ENCODE measurements at places on chromosomes 4 and X.

DNA sequence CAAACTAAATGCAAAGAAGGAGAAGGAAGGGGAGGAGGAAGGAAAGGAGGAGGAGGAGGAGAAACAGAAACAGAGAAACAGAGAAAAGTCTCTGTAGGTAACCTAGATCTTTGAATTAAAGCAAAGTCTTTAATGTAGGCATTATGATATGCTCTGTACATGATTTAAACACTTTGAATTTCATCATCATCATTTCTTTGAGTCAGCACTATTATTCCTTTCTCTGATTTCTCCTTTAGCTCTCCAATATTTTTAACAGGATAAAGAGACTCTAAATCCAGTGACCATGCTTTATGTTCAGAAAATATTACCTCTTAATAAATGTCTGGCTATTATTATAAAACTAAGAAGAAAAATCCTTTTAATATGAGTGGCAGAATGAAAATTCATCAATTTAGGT is 124.3 kb downstream of the ANTXR2 start:
- DNase-seq, result no peak

DNA sequence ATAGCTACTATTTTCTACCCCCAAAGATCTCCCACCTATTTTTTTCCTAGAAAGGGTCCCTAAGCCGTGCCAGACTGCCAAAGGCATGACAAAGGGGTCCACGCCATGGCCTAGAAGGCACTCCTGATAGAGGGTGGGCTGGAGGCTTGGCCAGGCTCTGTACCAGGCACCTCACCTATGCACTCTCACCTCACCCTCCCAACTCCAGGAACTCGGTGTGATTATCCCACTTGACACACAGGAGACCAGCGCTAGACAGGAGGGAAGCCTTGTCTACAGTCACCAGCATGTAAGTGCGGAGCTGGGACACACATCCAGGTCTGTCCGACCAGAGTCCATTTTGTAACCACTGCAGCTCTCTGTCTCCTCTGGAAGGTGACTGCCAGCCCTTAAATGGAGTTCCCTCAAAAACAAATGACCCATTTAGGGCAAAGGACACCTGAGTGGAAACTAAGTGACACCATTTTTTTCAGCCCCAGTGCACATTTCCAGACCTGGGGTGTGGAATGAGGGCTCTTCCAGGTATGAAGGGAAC is 106.4 kb downstream of the RTL5 start:
- DNase-seq, result no peak

- no peak for DNase-seq
Measured at GRCh38 chrX:131752493-131753198, 208.8 kb downstream of the OR13H1 start.

DNA sequence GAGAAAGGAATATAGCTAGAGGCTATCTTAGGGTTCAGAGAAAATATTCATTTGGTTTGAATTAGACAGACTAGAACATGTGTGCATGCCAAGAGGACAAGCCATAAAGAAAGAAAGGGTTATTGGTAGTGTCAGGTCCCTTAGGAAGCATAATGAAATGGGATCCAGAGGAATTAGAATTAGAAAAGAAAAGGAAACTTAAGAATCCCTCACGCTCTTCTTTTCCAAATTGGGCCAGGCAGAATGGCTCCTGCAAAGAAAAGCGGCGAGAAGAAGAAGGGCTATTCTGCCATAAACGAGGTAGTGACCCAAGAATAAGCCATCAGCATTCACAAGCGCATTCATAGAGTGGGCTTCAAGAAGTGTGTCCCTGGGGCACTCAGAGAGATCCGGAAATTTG is 4.9 kb upstream of the ABCG2 start:
- DNase-seq, result no peak

DNA sequence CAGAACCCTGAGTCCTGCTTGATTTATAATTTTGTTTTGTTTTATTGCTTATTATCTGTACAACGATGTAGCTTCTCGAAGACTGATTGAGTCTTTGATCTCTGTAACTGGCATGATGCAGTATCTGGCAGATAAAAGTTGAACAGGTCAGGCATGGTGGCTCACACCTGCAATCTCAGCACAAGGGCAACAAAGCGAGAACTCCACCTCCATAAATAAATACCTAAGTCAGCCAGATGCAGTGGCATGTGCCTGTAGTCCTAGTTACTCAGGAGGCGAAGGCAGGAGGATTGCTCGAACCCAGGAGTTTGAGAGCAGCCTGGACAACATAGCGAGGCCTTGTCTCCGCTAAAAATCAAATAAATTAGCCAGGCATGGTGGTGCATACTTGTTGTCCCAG is 15.7 kb upstream of the WDR19 start:
- no peak for DNase-seq

DNA sequence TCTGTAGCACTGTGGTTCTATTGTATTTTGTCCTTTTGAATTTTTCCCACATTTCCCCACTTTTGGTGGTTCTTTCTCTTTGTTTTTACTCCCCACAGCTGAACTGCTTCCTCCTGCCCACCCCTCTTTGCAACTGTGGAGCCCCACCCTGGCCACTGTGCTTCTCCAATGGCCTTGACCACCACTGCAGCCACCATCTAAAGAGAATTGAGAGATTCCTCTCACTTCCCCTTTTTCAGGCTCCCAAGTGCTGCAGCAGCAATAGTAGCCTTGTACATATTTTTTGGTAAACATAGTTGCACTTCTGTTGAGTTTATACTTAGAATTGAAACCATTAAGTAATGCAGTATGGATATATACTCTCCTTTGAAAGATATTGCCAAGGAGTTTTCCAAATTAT is 51.3 kb upstream of the FRMPD3 start:
- DNase-seq, result no peak

DNA sequence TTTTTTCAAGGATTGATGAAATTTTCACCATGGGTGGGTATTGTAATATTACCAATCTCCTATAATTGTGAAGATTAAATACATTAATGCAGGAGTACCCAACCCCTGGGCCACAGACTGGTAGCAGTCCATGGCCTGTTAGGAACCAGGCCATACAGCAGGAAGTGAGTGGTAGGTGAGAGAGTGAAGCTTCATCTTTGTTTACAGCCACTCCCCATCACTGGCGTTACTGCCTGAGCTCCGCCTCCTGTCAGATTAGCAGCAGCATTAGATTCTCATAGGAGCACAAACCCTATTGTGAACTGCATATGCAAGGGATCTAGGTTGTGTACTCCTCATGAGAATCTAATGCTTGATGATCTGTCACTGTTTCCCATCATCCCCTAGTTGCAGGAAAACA is 15.1 kb downstream of the RAPGEF2 start:
- no peak for DNase-seq

DNA sequence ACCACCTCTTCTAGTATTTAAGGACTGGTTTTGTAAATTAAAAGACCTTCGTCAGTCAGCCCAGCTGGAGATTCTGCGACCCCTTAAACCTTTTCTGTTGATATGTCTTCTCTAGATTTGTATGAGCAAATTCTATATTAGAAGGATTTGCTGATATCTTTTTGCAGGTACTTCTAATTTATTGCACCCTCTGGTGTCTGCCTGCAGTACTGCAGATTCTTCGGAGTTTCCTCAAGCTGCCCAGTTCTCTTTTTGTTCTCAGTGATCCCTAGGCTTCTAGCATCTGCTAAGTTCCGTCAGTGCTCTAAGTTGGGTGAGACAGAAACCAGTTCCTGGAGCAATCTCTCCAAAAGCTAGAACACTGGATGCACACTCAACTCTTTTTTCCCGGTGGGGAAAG is 545.2 kb downstream of the C4orf33 start:
- DNase-seq, result peak; percentile 1

DNA sequence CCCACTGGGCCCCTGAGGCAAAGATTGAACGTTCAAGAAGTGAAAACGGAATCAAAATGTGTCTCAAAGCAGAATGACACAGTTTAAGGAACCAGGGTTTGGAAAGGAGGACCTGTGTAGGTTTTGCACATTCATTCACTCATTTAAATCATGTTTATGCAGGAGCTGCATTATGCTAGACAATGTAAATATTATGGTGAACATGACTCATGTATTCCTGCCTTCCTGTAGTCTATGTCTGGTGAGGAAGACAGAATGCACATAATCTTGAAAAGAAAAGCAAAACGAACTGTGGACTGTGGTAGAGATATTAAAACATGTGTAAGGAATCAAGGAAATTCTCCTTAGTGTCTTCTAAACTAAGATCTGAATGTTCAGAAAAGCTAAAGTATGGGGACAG is 311.8 kb upstream of the SMIM31 start:
- DNase-seq, result no peak

DNA sequence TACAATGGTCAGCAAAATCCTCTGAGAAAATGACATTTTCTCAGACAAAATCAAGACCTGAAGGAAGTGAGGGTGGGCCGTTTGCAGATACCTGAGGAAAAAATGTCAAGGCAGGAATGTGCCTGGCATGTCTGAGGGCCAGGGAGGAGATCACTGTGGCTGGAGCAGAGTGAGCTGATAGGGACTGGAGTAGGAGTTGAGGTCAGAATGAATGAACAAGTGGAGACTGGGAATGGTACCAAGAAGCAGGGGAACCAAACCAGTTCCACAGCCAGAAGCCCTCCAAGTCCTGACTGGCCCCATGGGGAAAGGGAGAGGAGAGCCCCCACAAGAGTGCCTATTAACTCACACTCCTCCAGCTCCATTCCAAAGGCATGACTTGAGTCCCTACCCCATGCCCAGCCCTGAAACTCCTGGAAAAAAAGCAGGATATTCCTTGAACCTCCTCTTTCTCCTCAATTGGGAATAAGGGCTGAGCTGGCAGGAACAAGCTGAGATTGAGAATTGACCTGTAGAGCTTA is 41.5 kb downstream of the STEEP1 start:
- DNase-seq, result no peak

DNA sequence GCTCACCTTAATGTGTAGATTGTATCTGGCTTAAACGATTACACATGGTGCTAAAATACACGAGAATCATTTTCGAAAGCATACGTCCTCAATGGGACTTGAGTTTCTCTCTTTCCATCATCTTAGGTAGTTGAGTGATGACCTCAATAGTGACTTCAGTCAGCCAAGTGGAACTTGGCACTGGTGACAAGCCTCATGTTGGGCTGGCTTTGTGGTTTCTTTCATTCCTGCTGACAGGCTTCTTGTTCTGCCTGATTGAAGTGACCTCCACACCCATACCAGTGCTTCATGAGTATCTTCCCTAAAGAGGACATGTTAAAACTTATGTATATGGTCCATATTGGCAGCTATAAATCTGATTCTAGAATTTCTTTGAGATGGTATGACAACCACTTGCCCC is 159.1 kb upstream of the WDR1 start:
- DNase-seq, result no peak

- DNase-seq, result no peak
Measured at GRCh38 chrX:64204701-64205440, 637 bp downstream of the AMER1 start.

DNA sequence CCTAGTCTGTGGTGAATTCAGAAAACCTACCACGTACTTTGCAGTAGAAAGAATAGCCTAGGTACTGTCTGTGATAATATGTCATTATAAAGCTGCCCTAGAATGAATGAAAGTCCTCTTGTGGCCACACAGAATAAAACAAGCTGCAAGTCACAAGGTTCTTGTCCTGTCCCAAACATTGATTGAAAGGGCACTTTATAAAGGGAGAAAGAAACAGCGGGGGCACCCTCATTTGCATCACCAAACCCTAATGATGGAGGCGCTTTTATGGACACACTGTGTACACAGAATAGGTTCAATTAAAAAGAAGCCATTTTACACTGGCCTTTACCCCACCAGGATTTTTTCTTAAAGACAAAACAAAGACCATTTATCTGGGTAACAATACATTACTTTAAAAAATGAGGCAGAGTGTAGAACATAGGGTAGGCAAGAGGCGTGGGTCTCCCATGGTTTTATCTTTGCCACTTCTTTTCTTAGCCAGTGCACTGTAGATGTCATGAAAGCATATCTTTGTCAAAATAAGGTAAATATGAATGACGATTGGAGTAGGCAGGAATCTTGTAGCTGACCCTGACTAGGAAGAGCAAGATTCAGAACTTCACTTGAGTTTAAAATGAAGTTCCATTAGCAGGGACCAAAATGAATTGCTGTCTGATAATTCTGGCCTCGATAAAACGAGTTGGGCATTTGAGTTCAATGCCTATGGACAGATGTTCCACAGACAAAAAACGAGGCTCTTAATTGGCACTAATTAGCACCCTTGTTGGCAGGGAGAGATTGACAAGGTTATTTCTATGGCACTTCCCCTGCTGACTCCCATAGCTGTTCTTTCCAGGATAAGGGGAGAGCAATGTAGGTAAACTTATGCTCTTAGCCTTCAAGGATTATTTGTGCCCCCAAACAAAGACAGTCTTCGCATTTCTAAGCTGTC is 365.1 kb downstream of the AFF2 start:
- no peak for DNase-seq

DNA sequence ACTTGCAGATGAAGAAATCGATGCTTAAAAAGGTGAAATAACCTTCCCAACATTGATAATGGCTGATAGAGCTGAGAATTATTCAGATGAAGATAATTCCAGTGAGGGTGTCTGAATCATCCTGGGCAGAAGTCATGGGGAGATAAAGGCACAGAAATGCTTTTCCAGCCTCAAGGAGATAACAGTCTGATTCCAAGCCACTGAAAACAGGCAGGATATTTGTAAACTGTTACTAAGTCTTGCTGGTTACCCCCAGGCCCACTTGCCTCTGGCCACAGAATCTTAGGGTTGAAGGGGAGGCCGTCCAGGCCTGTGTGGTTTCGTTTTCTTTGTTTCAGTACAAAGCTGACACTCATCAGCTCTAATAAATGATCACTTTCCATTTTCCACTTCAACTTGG is 158.5 kb downstream of the SH3KBP1 start:
- no peak for DNase-seq

- no peak for DNase-seq
Measured at GRCh38 chr4:115259642-115260041, 146.2 kb upstream of the NDST4 start.

DNA sequence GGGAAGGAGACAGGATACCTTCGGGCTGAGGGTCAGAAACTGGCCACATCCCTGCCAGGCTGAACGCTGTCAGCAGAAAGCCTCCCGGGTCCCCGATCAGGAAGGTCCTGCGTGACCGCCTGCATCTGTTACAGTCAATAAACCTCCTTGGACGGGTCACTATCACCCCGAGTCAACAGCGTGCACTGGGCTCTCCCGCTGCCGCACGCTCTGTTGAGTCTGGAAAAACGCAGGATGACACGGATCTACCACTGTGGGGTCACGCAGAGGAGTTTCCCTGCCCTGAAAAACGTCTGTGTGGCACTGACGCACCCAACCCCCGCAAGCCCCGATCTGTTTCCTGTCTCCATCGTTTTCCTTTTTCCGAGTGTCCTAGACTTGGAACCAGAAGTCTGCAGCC is 12.1 kb downstream of the PPP2R3B start:
- no peak for DNase-seq

Measured in stimulated activated CD8-positive, alpha-beta memory T cell treated with anti-CD3 and anti-CD28 coated beads, Interleukin-15, amount 100 ng/mL, for 24 hours (primary cell).